ENCODE measurements at places on chromosomes 1 and 21. TPM values are rescaled to one million over a fixed set of nuclear protein-coding genes. Genes with fewer than 3 reads are reported as not detected.
A peak's percentile ranks its signal among the peaks of the same experiment; 100 is the strongest.

Gene FAM131C
- total RNA-seq, result not detected

DNA sequence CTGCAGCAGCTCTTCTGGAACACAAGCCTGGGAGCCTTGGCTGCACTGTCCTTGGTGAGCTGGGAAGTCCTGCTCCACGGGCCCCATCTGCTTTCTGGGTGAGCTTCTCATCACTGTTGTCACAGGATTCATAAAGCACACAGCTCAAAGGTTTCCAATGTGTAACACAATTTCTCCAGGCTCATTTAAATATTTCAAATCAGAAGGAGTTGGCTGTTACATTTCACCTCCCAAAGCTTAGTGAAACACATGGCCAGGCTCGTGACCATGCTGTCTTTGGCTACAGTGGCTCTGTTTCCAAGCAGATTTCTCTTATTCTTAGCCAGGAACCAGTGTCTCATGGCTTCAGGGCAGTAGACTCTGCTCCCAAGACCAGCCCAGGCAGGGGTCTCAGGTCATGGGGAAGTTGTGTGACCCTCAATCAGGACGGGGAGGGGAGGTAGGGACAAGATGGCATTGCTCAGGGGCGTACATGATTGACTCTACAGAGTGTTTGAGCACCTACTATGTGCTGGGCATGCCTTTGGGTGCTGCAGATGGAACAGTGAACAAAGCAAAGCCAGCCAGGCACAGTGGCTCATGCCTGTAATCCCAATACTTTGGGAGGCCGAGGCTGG is 353.0 kb downstream of the NPHP4 start:
- no peak overlapping the region for H3K27ac ChIP-seq
- no peaks in the 10 kb centered on the region for H3K27me3 ChIP-seq
- no peak for DNase-seq
- no peaks in the 10 kb centered on the region for H3K4me1 ChIP-seq
- H3K4me3 ChIP-seq, result no peak overlapping the region

- no peak overlapping the region for H3K4me3 ChIP-seq
- H3K27ac ChIP-seq, result no peak overlapping the region
- DNase-seq, result no peak
- H3K36me3 ChIP-seq, result no peaks in the 10 kb centered on the region
Measured at GRCh38 chr1:192550922-192551534, 24.5 kb upstream of the RGS1 start.

GRCh38 chr1:161200421-161200991 is 1.7 kb upstream of the ADAMTS4 start:
- peaks cover 7% of the 10 kb centered on the region for H3K36me3 ChIP-seq
- peaks cover 55% of the 10 kb centered on the region for H3K4me1 ChIP-seq
- H3K27me3 ChIP-seq, result no peaks in the 10 kb centered on the region
- no peak for DNase-seq
- peak overlapping the region; percentile 46 for H3K27ac ChIP-seq

DNA sequence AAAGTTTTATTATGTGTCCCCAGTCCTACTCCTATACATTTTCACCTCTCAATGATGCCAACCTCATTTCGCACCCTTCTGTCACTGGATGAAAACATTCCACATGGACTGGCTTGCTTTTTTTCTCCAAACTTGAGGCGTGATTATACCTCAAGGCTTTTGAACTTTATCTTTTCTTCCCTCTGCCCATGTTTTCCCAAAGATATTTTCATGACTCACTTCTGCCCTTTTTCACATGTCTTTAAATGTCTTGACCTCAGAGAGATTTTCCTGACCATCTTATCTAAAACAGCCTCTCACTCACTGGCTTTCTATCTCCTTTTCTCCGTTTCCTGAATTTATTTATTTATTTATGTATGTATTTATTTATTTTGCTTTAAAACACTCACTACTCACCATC is 659.0 kb downstream of the PTPRC start:
- DNase-seq, result no peak
- H3K27me3 ChIP-seq, result no peaks in the 10 kb centered on the region
- H3K4me3 ChIP-seq, result no peak overlapping the region
- H3K36me3 ChIP-seq, result no peaks in the 10 kb centered on the region
- H3K27ac ChIP-seq, result no peak overlapping the region
- no peaks in the 10 kb centered on the region for H3K4me1 ChIP-seq

GRCh38 chr1:210339500-210339899 is 10.8 kb downstream of the HHAT start:
- no peak for DNase-seq
- no peak overlapping the region for H3K27ac ChIP-seq
- no peaks in the 10 kb centered on the region for H3K27me3 ChIP-seq
- no peak overlapping the region for H3K4me3 ChIP-seq

- H3K4me1 ChIP-seq, result peaks cover 12% of the 10 kb centered on the region
- peaks cover 25% of the 10 kb centered on the region for H3K36me3 ChIP-seq
- no peak overlapping the region for H3K4me3 ChIP-seq
- DNase-seq, result no peak
- H3K27ac ChIP-seq, result no peak overlapping the region
Measured at GRCh38 chr1:36142121-36142520, 7.2 kb downstream of the TRAPPC3 start.

DNA sequence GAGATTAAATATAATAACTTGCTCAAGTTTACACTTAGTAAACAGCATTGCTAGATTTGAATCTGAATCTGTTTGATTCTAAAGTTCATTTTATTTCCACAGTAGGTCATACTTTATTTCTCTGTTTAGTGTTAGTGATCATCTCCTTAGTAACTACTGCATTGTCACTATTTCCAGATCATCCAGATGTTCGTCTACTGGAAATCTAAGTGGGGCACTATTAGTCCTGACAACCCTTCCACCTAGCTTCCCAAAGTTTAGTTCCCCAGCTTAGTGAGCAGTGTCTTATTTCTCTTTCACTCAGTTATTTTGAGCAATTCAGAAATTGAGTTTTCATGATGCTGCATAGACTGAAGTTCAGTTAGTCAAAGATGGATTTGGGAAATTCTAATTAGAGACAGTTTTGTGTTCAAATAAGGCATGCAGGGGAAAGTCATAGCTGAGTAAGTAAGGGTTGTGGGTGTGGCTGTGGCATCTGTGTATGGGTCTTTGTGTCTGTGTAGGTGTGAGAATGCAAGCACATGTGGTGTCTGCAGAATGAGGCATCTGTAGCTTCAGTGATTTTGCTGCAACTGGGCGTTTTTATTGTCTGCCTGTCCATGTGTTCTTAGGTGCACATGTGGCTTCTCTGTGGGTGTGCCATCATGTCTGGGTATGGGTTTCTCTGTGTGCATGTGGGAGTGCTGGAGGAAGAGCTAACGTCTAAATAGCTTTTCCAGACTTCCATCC is 107.3 kb downstream of the NTMT2 start:
- H3K4me3 ChIP-seq, result no peak overlapping the region
- no peaks in the 10 kb centered on the region for H3K4me1 ChIP-seq

GRCh38 chr1:162248854-162249535 is 127.7 kb downstream of the SPATA46 start:
- no peaks in the 10 kb centered on the region for H3K36me3 ChIP-seq
- DNase-seq, result no peak
- no peak overlapping the region for H3K4me3 ChIP-seq
- no peaks in the 10 kb centered on the region for H3K27me3 ChIP-seq
- no peak overlapping the region for H3K27ac ChIP-seq

Gene FAM3B
- total RNA-seq, result not detected

- no peaks in the 10 kb centered on the region for H3K27me3 ChIP-seq
- peaks cover 73% of the 10 kb centered on the region for H3K4me1 ChIP-seq
- peak overlapping the region; percentile 61 for H3K27ac ChIP-seq
- peak overlapping the region; percentile 53 for H3K4me3 ChIP-seq
- no peak for DNase-seq
Measured at GRCh38 chr1:25617625-25618432, 1.2 kb downstream of the MAN1C1 start.

DNA sequence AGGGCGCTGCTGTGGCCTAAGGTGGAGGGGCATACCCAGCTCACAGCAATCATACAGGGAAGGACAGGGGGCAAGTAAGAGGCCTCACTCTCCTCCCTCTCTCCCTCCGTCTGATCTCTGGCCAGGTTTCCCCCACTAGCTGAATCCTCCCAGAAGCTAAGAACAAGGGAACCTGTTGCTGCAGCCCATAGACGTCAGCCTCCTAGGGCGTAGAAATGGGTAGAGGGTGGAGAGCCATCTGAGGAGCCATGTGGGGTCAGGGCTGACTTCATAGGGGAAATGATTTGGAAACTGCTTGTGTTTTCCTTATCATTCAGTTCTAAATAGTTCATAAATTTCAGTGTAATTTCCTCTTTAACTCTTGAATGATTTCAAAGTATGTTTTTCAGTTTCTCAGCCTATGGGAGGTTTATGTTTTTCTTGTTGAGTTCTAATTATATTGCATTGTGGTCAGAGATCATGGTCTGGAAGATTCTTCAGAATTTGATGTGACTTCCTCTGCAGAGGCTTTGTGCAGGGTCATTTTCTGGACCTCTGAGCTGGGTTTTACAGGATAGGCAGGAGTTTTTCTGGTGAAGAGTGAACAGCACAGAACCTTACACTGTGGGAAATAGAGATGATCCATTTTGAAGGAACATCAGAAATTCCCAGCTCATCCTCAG is 2.3 kb upstream of the MOB3C start:
- H3K4me1 ChIP-seq, result peaks cover 28% of the 10 kb centered on the region
- H3K27me3 ChIP-seq, result no peaks in the 10 kb centered on the region
- no peaks in the 10 kb centered on the region for H3K36me3 ChIP-seq
- H3K4me3 ChIP-seq, result no peak overlapping the region
- no peak overlapping the region for H3K27ac ChIP-seq
- DNase-seq, result no peak

DNA sequence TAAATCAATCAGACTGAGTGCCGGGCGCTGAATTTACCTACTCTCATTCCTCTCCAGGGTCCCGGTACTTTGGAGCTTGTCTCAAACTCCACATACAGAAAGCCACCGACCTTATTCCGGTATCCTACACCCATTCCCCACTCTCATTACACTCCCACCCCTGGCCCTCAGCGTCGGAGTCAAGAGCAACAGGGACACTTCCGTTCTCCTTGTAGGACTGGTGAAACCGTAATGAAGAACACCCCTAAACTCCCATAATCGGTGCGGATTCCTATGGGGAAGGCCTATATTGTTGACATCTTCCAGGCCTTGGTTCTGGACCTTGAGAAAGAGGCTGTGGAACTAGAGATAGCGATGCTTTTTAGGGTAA is 798 bp downstream of the ZBED6 start:
- H3K36me3 ChIP-seq, result peaks cover 13% of the 10 kb centered on the region
- peak overlapping the region; percentile 81 for H3K27ac ChIP-seq
- H3K4me1 ChIP-seq, result peaks cover 57% of the 10 kb centered on the region
- peak overlapping the region; percentile 72 for H3K4me3 ChIP-seq

DNA sequence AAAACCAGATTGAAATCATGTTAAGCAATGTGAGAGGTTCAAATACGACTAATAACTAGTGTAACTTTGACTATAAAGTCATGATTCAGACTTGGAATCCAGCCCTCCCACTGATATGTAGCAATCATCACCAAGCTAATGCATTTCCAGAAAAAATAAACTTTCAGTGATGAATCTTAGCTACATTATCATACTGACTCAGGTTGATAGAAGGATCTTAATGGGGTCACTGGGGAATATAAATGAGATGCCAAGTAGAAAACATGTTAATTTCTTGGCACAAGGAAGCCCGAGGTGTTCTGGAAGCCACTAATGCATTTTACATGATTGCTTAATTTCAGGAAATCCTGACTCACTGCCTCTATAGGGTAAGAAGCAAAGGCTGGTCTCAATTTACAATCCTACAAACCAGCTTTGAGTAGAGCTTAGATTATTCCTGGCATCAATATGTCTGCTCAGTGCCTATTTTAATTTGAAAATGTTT is 67.7 kb downstream of the SELENOF start:
- H3K27me3 ChIP-seq, result no peaks in the 10 kb centered on the region
- no peak overlapping the region for H3K4me3 ChIP-seq
- no peaks in the 10 kb centered on the region for H3K36me3 ChIP-seq
- no peak for DNase-seq
- H3K4me1 ChIP-seq, result no peaks in the 10 kb centered on the region

DNA sequence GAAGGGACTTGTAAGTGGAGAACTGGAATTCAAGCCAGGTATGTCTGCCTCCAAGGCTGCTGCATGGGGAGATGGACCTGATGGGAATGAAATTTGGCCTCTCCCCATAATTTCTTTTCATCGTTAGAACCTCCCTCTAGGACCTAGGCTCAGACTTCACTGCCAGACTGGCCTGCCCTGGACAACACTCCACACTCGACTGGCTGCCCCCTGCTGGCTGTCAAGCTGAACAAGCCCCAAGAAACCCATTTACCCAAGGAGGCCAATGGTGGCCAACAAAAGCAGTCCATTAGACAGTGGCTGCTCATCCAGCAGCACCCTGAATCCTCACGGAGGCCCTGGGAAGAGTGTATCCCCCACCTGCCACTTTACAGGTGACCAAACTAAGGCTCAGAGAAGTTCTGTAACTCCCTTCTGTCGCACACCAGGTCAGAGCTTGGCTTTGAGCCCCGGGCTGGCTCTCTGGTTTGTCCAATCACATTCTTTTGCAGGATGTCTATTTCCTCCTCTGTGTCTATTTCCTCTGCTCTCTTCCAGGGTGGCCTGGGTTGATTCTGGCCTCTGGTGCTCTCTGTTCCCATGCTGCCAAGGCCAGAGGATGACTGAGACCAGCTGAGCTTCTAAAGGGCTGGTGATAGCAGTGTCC is 3.8 kb downstream of the RNF186 start:
- DNase-seq, result peak; percentile 35
- H3K4me1 ChIP-seq, result no peaks in the 10 kb centered on the region
- H3K4me3 ChIP-seq, result no peak overlapping the region
- no peaks in the 10 kb centered on the region for H3K27me3 ChIP-seq
- no peaks in the 10 kb centered on the region for H3K36me3 ChIP-seq

Gene PDZK1
- total RNA-seq, result not detected

Gene HTR6
- total RNA-seq, result 0.44 TPM

DNA sequence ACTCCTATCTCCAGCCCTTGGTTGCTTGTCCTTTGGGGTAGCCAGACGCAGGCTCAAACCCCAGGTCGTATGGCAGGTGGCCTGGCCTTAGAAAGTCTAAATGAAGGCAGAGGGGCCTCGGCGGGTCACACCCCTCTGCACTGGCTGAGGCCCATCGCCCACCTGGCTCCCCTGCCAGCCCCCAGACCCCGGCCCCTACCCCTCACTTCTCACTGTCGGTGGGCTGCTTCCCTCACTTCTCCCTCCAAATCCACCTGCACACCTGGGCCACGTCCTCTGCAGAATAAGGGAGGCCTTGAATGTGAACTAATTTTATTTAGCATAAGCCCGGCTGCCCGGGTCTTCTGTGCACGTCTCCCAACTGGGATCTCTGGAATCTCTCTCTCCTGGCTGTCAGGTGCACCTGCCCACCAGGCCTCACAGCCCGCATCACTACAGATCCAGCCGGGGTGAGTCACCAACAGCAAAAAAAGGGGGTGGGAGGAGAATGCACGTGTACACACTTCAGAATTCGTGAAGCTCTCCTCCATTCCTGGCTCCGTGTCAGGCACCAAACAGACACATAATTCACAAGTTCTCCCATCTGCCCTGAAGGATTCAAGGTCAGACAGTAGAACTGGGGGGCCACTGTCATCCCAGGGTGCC is 107.5 kb upstream of the SIM2 start:
- no peaks in the 10 kb centered on the region for H3K27me3 ChIP-seq
- H3K27ac ChIP-seq, result no peak overlapping the region
- no peak for DNase-seq
- no peaks in the 10 kb centered on the region for H3K36me3 ChIP-seq
- no peak overlapping the region for H3K4me3 ChIP-seq

Gene GSTM1
- total RNA-seq, result not detected

Gene TTC22
- total RNA-seq, result 19.0 TPM

Gene CYP4Z1
- total RNA-seq, result not detected

Gene SLC9C2
- not detected for total RNA-seq

Gene ATP8B2
- total RNA-seq, result 186 TPM
